ENCODE measurements at places on chromosomes 2 and 18.

DNA sequence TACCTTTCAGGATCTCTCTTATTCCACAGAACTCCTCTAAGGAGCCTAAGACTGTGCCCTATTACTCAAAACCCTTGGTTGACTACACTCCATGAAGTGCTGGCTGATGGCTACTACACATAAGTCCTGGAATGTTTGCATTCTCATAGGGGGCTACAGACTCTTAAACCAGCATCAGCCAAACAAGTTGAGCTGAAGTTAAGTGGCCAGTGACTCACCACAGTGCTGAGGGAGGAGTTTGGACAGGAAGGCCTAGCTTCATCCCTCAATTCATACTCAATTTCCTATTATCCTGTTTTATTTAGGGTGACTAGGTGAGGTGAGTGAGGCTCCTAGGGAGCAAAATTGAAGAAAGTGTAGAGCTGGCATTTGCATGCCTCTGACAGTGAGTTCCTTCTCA, 246.7 kb downstream of the SMAD2 start:
- DNase-seq, result no peak

- DNase-seq, result no peak
These were observed 228.6 kb upstream of the CHST9 start for GRCh38 chr18:27413495-27414401.

DNA sequence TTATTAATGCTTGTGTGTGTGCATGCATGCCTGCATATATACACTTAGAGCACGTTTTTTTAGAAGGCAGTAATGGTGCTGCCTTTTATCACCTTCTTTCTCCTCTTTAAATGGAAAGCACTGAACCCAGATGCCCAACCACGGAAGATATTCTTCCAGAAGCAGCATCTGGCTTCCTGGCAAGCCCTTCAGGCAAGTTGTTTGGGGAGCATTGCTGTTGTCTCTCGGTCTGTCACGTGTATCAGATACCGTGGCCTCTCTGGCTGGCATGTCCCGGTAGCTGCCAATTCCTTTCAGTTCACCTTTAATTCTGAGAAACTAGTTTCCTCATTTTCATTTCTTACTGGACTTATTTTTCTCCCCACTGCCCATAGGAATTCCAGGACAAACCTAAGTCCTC, 587.8 kb downstream of the ARHGAP15 start:
- peak; percentile 22 for DNase-seq

GRCh38 chr2:170139276-170139967, 38.5 kb upstream of the MYO3B start:
- no peak for DNase-seq

DNA sequence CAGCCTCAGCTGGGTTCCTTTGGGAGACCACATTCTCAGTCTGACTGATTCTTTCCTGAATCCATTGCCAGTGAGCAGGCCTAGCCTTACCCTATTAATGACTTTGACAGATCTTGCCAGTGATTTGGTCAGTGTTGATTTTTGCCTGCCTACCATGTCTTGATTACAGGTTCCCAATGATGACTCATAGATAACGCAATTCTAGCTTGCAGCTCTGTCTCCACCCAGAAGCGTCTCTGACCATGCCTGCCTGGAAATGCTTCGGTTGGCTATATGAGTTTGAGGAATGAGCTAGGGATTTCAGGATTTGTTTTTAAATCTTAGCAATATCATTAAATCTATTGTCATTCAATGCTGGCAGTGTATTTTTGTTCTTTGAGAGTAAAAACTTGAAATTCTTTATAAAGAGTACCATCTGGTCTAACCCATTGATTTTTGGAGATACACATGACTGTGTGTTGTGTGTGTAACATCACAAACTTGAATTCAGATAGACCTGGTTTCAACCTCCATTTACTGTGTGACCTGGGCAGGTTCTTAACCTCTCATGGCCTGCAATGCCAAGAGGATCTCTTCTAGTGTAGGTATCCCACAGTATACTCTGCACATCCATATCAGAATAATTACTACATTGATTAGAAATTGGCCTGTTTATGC, 57.0 kb downstream of the CCDC150 start:
- no peak for DNase-seq

All from NCI-H2171 (cell line).